Stromal cell of bone marrow (primary cell): ENCODE measurements at places on chromosomes 2 and 18.

- DNase-seq, result no peak
Observed at GRCh38 chr2:216130346-216130971, 21.3 kb downstream of the XRCC5 start.

- DNase-seq, result no peak
Observed at GRCh38 chr2:12236136-12236844, 480.4 kb upstream of the TRIB2 start.

- DNase-seq, result no peak
Observed at GRCh38 chr2:45259138-45259537, 249.9 kb upstream of the SIX2 start.

- DNase-seq, result no peak
Observed at GRCh38 chr2:1910592-1911246, 166.4 kb upstream of the PXDN start.

DNA sequence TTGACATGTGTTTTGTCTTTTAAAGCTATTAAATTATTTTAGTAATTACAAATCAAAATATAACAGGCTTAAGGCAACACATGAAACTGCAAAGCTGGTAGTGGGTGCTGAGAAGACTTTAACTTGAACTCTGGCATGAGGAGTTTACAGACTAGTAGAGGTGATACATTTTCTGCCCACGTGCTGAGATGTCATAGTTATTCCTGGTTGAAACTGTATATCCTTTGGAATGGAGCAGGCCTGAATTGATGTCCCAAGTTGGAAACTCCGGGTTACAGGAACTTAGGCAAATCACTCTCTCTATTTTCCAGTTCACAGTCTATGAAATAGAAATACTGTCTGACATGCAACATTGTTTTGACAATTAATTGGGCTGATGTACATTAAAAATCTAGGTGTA is 177.1 kb upstream of the NOL4 start:
- DNase-seq, result no peak

DNA sequence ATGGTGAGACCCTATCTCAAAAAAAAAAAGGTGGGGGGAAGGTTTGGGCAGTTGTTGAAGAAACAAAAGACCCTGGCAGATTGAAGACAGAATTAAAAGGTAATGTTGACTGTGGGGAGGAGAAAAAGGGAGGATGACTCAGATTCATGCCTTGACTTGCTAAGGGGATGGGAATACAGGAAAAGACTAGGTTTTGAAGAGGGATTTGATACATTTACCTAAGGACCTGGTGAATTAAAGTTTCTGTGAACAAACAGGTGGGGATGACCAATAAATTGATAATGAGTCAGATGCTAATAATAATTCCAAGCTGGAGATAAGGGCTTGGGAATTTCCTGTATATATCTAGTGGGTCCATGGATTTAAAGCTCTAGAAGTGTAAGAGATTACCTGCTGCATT is 27.6 kb downstream of the TTR start:
- no peak for DNase-seq

DNA sequence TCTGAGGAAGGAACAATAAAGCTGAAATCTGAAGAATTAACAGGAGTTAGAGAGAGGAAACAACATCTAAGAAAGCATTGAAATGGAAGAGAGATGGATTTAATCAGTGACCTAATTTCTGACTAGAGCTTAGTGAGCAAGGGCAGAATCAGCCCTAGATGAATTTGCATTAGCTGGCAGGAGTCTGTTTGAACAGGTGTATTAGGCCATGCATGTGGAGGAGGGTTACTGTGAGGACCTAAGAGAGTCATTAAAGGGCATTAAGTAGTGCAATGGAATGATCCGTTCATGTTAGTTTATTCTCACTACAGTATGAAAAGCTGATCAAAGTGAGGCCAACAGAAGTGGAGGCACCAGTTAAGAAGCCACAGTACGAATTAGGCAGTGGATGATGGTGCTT is 285.3 kb downstream of the GRB14 start:
- no peak for DNase-seq

DNA sequence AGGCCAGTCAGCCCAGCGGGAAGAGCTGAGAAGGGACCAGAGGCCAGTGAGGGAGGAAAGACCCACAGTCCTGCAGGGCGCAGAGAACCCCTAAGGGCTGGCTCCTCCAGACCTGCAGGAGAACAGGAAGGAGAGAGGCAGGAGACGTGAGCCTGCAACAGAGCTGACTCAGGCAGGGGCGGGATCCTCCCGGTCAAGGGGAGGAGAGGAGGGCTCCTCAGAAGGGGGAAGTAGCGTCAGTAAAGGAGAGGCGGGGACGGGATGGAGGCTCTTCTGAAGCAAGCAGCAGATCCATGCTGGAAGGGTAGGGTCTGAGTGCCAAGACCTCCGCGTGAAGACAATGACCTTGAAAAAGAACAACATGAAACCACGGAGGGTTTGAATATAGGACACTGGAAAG is 50.8 kb downstream of the TRABD2A start:
- no peak for DNase-seq

GRCh38 chr2:158131483-158131912 is 29.8 kb downstream of the UPP2 start:
- no peak for DNase-seq

DNA sequence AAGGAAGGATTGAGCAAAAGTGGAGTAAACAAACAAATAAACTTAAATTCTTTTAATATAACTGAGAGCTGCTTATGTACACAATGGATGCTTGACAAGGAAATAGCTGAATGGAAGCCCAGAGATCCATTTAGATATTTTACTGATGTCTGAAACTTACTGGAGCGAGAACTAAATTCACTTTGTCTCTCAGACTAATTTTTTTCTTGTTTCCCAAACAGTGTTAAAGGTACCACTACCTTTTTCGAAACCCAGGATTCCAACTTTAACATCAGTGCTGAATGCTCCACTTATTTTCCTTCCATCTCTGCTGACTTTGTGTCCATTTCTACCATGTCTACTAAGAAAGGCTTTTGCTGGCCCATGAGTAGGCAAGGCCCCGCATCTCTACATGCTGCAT is 4.0 kb downstream of the EFEMP1 start:
- DNase-seq, result no peak

DNA sequence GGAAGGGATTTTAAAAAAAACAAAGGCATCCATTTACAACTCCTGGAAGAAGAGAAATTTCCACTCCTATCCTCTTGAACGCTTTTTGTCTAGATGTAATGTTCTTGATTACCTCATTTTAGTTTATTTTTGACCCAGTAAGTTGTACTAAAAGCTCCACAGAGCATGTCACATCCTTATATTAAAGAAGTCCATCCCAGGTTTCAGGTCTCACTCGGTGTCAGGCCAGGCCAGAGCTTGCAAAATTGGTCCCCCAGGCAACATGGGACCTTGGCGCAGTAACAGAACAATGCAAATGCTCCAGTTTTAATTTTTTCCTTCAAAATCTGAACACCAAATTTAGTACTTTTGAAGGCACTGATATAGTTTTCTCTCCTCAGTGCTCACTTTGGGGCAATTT is 218.4 kb upstream of the REV1 start:
- DNase-seq, result no peak

GRCh38 chr2:16279641-16280040 is 339.3 kb downstream of the MYCN start:
- no peak for DNase-seq

DNA sequence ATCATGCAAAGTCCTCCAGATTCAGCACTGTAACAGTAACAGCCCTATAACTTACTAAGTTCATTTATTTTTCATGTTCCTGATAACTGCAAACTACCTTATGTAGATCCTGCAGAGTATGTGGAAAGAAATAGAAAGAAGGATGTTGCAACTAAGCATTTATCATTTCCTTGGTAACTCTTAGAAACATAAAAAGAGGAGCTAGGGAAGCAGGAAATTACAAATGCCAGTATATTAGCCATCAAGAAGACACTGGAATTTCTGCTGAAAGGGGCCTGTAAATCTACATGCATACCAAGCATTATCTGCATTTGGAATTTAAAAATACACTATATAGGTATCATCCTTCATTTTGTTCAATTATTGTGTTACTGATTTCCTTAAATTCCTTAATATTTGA is 66.8 kb downstream of the PDE11A start:
- DNase-seq, result no peak

DNA sequence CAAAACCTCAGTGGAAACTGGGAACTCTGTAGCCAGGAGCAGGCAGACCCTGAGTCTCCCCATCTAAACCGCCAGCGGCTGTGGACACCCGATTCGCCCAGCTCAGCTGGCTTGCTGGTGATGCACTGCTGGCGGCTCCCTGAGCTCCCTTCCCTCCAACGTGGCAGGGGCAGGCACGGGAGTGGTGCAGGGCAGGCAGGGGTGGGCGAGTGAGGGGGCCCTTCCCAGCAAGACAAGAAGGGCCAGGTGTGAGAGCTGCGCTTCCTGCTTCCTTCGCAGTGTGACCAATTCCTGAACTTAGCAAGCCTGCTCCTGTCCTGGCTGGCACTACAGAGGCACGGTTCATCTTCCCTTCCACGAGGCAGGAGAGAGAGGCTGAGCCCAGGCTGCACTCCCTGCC is 12.3 kb upstream of the SEMA4C start:
- DNase-seq, result no peak

DNA sequence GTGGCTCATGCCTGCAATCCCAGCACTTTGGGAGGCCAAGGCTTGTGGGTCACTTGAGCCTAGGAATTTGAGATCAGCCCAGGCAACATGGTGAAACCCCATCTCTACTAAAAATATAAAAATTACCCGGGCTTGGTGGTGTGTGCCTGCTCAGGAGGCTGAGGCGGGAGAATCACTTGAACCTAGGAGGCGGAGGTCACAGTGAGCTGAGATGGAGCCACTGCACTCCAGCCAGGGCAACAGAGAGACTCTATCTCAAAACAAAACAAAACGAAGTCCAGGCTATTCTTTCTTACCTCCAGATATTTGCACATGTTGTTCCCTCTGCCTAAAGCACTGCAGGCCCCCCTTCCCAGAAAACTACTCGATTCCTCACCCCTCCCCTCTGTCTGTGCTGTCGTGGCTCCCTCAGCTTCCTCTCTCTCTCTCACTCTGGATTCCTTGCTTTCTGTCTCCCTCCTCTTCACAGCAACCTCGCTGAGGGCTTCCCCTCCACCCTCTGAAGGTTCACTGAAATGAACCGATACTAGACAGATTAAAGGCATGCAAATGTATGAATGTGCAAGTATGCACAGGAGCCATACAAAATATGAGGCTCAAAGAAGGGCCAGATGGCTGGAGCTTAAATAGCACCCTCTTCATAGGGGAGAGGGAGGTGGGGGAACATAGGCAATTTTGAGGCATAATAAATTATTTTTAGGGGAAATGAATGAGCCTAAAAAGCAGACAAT is 18.5 kb downstream of the TMEM177 start:
- no peak for DNase-seq

- peak; percentile 15 for DNase-seq
Observed at GRCh38 chr2:40658941-40659340, 207.1 kb upstream of the SLC8A1 start.

- no peak for DNase-seq
Observed at GRCh38 chr18:65527879-65528633, 222.8 kb upstream of the CDH7 start.

DNA sequence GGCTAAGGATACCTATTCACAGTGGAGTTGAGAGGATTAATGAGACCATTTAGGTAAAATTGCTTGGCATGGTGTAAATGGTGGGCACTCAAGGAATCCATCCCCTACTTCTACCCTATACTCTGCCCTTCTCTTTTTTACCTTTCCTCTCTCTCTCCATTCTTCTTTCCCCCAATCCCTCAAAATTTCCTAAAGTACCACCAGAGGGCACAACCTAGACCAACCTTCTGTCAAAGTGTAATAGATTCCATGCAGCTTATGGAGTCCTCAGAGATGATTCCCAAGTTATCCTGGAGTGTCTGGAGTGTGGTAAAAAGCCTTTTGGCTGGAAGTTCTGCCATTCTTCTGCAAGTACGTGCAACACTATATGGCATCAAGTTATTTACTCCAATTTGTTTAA is 33.0 kb upstream of the CCDC195 start:
- no peak for DNase-seq

- no peak for DNase-seq
Observed at GRCh38 chr2:148067801-148068200, 46.9 kb downstream of the MBD5 start.

GRCh38 chr2:173258701-173259100 is 96.0 kb upstream of the CDCA7 start:
- no peak for DNase-seq

GRCh38 chr18:24795129-24795528 is 334.7 kb downstream of the HRH4 start:
- DNase-seq, result no peak

- DNase-seq, result no peak
Observed at GRCh38 chr2:118830881-118831280, 16.6 kb downstream of the EN1 start.

GRCh38 chr2:241659150-241659739 is 21.8 kb downstream of the ATG4B start:
- peak; percentile 48 for DNase-seq

- DNase-seq, result no peak
Observed at GRCh38 chr2:151931030-151931611, 102.9 kb upstream of the ARL5A start.

- no peak for DNase-seq
Observed at GRCh38 chr2:142286618-142287017, 155.8 kb upstream of the LRP1B start.

GRCh38 chr2:11203480-11203879 is 48.2 kb downstream of the SLC66A3 start:
- DNase-seq, result peak; percentile 60

GRCh38 chr2:240365971-240366471 is 69.4 kb upstream of the GPC1 start:
- DNase-seq, result no peak

GRCh38 chr2:20634507-20635112 is 16.3 kb downstream of the HS1BP3 start:
- no peak for DNase-seq

DNA sequence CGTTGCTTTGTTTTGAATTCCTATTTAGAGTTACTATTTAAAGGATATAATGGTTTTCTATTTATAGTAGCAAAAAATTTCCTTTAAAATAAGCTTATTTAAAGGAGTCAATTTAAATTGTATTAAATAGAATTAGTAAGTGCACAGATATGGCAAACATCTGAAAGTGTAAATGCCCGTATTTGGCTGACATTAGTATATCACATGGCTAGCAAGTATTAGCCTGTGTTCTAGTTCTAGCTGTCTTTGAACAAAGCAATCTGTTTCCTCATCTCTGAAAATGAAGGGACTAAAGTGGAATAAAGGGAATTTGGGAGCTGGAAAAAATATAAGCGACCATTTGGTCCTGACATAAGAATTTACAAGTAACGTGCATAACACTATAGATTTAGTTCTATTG is 32.2 kb downstream of the PELI1 start:
- DNase-seq, result no peak

- DNase-seq, result no peak
Observed at GRCh38 chr2:138244501-138244925, 257.1 kb upstream of the SPOPL start.
